ENCODE measurements at places on chromosomes 13 and 19.

GRCh38 chr13:34420702-34421346, 521.2 kb upstream of the NBEA start:
- no peak for DNase-seq

DNA sequence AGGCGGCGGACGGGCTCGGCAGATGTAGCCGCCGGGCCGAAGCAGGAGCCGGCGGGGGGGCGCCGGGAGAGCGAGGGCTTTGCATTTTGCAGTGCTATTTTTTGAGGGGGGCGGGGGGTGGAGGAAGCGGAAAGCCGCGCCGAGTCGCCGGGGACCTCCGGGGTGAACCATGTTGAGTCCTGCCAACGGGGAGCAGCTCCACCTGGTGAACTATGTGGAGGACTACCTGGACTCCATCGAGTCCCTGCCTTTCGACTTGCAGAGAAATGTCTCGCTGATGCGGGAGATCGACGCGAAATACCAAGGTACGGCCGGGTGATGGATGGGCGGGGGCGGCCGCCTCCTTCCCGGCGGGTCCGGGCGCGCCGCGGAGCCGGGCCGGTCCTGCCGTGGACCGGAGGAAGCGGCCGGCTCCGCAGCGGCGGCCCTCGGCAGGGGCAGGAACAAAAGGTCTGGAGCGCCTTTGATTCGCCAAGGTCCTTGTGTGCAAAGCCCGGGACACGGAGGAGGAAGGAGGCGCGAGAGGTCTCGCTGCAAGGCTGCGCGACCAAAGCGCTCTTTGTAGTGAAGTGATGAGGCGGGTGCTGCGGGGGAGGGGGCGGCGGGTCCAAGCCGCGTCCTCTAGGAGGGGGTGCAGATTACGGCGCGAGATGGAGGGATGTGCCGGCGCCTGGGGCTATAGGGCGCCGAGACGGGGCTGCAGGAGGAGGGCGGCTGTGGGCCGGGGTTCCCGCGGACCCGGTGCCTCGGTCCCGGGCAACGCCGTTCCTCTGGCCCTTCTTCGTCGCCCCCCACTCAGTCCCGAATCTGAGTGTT, 689 bp downstream of the ING1 start:
- peak; percentile 46 for DNase-seq

DNA sequence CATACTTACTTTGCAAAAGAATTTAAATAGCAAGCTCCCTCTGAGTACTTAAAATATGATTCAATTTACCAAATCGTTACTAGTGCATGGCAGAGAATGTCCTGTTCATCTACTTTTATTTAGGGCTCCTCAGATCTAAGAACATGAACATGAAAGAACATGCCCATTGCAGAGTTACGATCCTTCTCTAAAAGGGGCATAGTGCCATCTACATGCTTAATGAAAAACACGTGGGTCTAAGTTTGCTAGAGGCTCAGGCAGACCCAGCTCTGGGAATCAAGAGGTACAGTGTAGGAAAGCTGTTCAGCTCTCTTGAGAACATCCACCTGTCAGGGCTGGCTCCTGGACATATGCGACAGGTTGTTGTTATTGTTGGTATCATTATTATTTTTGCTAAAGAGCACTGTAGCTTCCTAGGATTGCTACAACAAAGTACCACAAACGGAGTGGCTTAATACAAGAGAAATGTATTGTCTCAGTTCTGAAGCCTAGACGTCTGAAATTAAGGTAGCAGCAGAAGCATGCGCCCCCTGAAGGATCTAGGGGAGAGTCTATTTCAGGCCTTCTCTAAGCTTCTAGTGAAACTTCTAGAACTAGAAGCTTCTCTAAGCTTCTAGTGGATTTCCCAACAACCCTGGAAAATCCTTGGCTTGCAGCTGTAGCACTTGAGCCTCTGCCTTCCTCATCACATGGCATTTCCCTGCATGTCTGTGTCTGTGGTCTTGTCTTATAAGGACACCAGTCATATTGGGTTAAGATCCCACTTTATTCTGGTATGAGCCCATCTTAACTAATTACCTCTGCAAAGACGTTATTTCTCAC, 133.9 kb downstream of the DCT start:
- no peak for DNase-seq

DNA sequence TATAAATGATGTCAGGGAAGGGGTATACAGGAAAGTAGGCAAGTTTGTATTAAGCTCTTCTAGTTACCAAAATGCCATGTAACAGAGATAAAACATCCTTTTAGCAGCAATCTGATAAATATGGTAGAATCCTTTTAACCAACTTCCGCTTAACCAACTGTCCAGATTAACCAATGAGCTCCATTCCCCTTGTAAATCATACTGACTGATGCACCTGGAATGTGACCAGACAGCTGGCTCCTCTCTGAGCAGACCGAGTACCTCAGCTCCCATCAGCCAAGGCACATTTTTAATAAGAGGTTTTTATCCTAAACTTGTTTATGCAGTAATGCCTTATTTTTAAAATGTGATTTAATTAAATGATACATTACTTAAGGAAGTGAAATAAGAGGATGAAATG, 66.4 kb downstream of the KLF12 start:
- DNase-seq: no peak

- no peak for DNase-seq
These were observed 276.0 kb downstream of the FOXO1 start for GRCh38 chr13:40390401-40390916.

DNA sequence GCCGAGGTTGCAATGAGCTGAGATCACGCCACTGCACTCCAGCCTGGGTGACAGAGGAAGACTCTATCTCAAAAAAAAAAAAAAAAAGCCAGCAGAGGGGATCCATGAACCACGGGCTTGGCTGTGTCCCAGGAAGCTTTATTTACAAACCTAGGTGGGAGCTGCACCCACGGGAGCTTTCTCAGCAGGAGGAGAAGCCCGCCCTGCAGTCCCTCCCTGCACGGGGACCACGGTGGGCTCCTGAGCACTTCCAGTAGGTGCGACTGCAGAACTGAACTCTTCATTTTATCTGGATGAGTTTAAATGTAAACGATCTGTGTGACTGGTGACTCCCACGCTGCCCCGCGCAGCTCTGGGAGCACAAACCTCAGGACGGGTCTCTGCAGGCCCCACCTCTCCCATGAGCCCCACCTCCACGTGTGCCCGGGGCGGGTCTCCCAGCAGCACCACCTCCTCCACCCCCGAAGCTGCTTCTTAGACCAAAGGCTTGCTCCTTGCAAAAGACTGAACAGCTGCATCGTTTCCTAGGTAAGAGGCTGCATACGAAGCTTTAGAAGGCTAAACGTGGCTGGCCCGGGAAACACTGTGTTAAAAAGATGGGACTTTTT, 66.4 kb downstream of the SPACA7 start:
- no peak for DNase-seq

GRCh38 chr13:41457589-41458186, 338 bp downstream of the RGCC start:
- no peak for DNase-seq

GRCh38 chr13:73733706-73734105, 400.5 kb downstream of the KLF12 start:
- DNase-seq: no peak

DNA sequence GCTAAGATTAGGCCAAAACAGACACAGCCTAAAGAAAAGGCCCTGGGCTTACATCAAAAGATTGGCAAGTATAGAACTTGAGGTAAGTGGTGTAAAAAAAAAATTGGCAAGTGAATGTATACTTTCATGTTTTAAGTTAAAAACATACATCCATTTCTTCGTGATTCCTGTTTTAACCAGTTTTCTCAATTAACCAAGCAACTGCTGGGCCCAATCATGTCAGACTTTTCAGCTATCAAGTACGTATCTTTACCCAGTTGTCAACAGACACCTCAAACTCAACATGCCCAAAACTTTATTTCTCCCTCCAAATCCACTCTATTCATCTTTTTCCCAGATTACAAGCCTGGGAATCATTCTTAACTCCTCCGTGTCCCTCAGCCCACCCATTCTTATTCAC, 1.0 kb downstream of the PCID2 start:
- no peak for DNase-seq

GRCh38 chr19:27779954-27780353, 1433.0 kb downstream of the UQCRFS1 start:
- no peak for DNase-seq

DNA sequence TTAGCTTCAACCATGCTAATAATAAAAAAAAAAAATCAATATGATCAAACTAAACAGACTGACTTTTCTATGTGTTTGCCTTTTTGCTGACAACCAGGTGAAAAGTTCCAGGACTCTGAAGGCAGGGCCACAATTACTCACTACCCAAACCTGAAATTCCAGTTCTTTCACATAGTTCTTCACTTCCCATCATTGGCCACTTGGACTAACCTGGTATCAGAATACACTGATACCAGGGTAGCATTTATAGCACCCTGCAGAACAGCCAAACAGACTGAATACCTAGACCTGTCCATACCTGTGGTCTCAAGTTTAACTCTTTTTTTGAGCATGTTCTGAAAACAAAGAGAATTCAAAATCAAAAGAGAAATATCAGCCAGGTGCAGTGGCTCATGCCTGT, 25.1 kb downstream of the ELF1 start:
- no peak for DNase-seq

DNA sequence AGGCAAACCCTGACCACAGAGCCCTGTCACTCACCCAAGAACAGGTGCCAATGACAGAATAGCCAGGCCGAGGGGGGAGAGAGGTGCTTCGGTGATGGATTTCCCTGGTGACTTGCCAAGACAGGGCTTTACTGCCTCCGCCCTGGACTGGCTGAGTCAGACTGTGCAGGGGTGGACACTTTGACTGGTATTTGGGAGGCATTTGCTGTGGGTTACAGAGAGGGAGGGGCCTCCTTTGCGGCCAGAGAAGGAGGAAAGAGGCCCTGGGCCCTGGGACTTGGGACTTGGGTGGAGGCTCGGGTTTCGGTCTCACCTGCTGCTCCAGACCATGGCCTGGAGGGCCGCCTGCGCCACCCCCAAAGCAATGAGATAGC, 4.6 kb upstream of the EPS8L1 start:
- no peak for DNase-seq

DNA sequence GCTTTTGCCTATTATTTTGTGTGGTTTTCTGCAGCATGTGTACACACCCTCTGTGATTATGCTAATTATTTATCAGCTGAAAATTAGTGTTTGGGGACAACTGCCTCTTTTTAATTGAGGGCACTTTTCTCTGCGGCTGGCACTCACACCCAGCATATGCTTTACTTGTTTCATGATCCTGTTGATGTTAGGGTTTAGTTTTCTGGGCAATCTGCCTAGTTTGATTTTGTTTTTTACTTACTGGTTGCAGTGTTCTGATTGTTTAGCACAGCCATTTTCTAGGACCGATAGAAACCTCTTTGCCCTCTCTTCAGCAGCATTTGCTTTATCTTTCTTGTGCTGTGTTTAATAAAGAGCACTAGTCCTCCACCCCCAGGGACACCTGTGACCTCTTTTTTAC, 161.6 kb downstream of the PAN3 start:
- no peak for DNase-seq

DNA sequence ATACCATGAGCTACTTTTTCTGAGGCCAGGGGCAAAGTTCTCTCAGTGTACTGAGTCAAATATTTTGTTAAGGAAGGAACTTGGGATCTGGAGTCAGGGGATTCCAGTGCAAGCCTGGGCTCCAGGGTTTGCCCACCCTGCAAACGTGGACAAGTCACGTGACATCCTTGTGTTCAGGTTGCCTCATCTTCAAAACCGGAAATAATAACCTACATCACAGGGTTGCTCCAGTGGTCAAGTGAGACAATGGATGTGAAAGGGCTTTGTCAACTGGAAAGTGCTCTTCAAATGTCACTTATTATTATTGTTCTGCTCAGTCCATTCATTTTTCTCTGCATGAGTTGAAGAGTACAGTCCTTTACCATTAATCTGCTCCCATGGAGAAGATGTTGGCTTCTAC, 414.9 kb downstream of the COG6 start:
- DNase-seq: no peak

DNA sequence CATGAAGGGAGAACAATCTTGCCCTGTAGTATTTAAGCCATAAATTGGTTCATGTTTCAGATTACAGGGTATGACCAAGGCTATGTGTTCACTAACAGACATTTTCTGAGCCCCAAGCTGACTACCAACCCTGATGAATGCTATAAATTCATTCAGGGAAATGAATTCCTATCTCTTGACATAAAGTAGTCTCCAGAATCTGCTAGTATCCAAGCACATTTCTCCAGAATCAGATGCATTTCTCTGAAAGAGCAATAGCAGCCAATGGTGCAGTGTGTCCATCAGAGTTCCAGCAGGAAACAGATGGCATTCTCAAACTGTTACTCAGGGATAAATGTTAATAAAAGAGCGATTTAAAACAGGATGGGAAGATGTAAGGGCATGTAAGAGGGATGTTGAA, 226.4 kb downstream of the COG6 start:
- DNase-seq: no peak

DNA sequence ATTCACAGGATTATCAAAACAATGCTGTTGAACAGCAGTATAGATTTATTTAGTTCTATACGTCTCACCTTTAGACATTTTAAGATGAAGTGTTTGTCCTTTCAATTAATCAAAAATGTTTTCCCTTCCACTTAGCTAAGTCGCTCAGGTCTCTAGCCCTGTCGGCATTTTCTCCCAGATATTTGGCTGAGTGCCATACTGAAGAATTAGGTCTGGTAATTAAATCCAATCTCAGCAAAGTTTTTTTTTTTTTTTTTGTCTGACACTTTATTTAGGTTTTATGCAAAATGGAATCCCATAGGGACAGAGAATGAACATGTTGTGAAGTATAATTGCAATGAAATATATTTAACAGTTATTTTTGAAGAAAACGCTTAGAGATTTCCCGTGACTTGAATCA, 44.1 kb downstream of the RFC3 start:
- no peak for DNase-seq

- peak; percentile 78 for DNase-seq
These were observed 5.5 kb upstream of the EMP3 start for GRCh38 chr19:48319647-48320541.

DNA sequence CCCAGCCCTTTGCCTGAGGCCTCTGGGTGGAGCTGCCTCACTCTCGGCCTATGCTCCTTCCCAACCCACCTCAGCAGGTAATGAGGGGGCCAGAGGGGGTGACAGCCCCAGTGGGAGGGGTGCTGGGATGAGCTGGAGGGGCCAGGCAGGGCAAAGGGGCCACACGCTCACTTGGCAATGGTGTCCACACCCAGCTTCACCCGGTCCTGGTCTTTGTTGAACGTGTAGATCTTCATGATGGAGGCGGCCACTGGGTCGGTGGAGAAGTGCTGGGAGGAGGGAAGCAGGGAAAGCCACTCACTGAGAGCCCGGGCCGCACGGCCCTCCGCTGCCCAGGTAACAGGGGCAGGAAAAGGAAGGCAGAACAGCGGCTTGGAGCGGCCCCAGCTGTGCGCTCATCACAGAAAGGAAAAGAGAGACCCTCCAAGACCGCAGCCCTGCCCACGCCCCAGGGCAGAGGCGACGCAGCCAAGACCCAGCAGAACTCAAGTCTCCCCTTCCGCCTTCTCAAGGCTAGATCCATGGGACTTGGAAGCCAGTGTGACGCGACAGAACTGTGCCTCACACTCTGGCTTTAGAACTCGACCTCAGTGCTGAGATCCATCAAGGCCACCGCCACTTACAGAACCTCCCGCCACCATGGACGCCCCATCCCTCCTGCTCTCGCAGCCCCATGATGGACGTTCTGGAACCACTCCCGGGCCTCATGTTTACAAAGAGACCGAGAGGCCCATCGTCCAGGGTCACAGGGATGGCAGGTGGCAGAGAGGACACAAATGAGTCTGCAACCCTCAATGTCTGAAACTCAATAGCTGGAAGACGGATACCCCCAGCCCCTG, 9.2 kb downstream of the UBXN6 start:
- DNase-seq: no peak
